ENCODE measurements at places on chromosomes 11 and 22.

GRCh38 chr22:46968848-46969247, 206.4 kb downstream of the TBC1D22A start:
- no peak for DNase-seq

- no peak for DNase-seq
These were observed 75.8 kb downstream of the TRMU start for GRCh38 chr22:46411347-46411746.

- DNase-seq = no peak
These were observed 21.2 kb downstream of the SUN2 start for GRCh38 chr22:38734421-38735100.

GRCh38 chr11:108160970-108161566, 39.7 kb downstream of the ACAT1 start:
- no peak for DNase-seq

DNA sequence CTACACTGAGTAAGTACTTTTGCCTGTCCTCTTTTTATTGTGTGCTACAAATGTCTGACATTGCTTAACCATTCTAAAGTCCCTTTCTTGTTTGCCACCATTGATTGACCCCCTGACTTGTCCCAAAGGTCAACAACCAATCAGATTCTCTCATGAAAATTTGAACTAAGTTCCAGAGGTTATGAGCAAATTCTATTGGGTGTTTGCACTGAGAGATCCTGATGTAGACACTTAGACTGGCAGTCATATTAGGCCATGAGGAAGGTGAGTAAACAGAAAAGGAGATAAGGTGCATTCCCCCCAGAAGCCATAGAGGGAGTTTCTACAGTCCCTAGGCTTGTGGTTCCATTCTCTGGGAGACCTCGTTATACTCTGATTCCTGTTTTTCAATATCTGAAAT, 101.3 kb upstream of the E2F8 start:
- no peak for DNase-seq

DNA sequence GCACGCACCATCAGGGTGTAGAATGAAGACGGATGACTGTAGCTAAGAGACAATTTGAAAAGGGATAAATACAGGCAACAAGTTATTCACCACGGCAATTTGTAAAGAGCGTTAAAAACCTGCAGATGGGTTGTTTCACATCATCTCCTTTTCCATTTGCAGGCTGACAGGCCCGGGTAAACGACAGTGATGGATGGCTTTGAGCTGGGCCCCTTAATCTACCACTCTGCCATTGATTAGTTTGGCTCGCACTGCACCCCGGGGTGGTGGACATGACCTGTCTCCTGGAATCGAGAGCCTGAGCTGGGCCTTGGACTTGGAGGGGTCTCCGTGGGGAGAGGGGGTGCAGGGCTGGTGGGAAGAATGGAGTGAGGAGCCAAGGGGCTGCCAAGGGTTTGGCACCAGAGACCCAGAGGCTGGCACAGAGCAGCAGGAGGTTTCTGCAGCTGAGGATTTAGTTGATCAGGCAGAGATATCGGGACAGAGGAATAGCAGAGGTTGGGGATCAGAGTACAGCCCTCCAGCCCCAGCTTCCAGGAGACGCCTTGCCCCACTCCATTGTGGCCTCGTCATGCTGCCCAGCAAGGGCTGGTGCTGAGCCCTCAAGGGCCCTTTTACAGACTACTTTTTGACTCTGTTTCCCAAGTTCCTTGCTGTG, 110.6 kb upstream of the NECTIN1 start:
- DNase-seq = no peak

DNA sequence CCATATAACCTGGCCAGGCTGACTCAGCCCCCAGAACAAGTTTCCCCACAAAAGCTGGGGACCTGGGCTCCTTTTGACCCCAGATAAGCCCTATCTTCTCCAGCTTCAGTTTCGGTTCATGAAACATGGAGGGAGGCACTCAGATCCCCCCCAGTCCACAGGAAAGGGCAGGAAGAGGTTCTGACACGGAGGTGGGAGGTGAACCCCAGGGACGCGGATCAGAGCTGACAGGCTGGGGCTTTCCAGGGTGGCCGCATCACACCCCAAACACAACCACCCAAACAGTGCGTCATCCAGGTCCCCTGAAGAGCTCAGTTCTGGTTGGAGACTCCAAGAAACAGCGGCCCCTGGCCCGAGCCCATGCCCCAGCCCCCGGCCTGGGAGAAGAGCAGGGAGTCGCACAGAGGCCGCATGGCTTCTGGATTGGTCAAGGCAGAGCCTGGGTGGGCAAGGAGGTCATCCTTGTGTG, 44.3 kb upstream of the A4GALT start:
- DNase-seq = no peak

DNA sequence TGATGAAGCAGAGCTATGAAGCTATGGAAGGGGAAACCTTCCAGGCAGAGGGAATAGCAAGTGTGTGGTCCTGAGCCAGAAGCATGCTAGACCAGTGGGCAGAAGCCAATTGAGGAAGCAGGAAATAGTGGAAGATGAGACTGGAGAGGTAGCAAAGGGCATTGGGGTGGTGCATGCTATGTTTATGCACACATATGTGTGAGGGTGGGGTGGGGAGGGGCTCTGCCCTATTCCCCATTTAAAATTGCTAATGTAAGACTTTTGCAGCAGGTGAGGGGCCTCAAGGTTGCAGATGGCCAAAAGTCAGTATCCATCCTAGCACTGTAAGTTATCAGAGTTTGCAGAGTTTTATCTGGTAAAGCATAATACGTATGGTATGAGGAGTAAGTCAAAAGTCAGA, 626.6 kb upstream of the KIRREL3 start:
- DNase-seq = no peak

DNA sequence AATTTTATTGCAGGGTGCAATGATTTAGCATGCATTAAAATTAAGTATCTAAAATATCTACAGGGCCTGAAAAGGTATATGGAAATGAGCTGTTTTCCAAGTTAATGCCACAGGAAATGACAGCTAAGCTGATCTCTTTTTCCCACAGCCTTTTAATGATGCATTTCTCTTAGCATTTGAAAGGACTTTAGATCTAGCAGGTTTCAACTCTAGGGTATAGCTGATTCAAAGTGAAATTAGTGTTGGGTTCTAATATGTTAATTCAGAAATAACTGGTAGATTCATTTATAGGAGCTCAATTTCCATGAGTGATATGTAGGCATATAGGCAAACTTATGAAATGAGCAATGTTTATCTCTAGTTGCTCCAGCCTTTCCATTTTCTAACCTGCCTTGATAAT, 274.2 kb downstream of the CASP12 start:
- DNase-seq = no peak

DNA sequence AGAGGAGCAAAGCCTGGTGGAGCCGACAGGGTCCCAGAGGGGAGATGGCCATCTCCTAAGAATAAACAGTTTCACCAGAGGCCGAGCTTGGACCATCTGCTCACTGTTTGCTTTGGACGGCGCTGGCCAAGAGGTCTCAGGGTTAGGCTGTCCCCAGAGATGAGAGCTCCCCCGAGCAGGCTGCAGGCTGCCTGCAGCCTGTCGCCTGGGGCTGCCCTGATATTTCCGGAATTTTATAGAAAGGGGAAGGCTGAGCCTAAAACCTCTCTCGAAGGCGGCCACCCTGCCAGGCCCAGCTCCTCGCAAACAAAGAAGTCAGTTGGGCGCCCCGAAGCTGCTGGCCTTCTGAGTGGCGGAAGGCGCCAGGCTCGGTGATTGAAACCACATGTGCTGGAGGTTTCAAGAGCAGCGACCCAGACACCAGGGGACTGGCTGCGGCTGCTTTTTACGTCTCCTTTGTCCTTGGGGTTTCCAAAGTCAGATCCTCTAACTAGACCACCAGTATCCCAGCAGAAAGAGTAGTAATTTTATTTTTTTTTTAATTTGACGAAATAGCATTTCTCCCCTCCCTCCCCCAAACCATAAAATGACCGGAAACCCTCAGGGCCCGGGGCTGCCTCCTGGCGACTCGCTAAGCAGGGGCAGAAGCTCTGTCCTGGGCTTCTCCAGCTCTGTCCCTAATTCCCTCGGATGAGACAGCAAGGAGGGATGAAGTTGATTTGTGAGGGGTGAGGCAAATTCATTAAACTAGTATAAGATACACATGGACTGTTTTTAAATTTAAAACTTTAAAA, 57.4 kb downstream of the CLMP start:
- DNase-seq = no peak

- peak; percentile 21 for DNase-seq
These were observed 26.7 kb downstream of the UPB1 start for GRCh38 chr22:24521791-24522245.

DNA sequence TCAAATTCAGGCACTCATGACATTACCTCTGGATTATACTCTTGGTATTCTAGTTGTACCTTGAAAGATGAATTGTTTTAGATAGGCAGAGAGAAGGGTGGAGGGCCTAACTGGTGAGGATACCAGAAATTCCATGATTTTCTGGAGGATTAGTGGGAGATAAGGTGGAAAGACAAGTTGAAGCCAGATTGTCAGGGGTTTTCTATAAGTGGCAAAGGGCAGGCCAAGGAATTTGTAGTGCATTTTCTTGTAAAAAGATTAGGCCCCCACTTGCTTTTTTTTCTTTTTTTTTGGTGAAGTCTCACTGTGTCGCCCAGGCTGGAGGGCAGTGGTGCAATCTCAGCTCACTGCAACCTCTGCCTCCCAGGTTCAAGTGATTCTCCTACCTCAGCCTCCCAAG, 28.4 kb upstream of the PRDM10 start:
- no peak for DNase-seq

DNA sequence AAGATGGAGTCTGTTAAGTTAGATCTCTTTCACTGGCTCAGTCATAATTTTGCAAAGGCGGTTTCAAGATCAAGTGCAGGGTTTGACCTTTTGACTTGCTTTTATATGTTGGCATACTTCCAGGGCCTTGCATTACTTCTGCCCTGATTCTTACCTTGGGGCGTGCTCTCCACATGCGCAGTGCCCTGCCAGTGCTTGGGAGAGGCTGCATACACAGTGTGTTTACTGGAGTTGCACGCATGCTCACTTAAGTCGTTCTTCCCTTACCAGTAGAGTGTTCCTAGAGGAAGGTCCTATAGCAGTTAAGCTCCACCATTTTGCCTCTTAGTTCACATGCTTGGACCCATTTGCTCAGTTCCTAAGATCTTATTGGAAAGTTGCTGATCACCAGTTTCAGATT, 21.0 kb upstream of the TMEM123 start:
- DNase-seq = no peak

- DNase-seq = no peak
These were observed 15.2 kb downstream of the EED start for GRCh38 chr11:86259730-86260129.

DNA sequence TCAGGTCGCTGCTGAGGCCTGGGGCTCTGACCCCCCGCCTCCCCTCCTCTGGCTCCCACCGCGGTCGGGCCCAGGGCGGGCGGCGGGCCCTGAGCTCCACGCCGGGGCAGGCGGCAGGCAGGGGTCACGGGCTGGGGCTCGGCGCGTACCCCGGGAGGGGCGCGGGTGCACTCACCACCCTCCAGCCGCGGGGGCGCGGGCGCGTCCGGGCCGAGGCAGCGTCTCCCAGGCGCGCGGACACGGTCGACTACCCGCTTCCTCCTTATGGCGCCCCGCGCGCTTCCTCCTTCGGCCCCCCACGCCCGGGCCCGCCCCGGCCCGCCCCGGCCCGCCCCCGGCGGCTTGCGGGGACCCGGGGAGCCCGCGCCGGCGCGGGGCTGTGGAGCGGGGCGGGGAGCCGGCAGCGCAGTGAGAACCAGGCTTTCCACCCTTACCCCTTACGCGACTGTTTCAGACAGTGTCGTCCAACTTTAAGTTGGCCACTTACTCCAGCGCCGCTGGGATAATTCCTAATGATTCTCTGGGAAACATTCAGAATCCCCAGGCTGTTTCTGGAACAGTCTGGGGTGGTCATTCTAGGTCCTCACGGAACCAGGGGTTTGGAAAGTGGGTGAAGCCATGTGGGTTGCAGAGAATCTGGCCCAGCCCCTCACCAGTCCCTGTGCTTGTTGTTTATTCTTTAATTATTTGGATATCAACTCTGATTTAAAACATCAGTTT, at the start of gene BID:
BID (minus strand) TSS at position 264 of the 720 bp plus-strand sequence. CDS start 24,353 bp downstream, outside the sequence.
- no peak for DNase-seq

- DNase-seq = no peak
These were observed at the start of gene MMP26 for GRCh38 chr11:4704054-4704789. MMP26 (plus strand) TSS chr11:4704784.

DNA sequence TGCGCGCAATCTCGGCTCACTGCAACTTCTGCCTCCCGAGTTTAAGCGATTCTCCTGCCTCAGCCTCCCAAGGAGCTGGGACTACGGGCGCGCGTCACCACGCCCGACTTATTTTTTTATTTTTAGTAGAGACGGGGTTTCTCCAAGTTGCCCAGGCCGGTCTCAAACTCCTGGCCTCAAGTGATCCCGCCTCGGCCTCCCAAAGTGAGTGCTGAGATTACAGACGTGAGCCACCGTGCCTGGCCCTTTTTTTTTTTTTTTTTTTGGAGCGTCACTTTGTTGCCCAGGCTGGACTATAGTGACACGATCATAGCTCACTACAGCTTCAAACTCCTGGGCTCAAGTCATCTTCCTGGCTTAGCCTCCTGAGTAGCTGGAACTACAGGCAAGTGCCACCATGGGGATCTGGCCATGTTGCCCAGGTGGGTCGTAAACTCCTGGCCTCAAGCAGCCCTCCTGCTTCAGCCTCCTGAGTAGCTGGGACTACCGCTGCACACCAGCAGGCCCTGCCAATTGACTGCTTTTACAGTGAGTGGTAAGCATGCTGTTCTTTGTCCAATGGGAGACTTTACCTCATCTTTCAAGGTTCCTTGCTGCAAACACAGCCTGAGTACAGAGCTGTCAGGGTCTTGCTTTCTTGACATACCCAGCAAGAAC, 600 bp upstream of the CENPM start:
- DNase-seq = no peak

DNA sequence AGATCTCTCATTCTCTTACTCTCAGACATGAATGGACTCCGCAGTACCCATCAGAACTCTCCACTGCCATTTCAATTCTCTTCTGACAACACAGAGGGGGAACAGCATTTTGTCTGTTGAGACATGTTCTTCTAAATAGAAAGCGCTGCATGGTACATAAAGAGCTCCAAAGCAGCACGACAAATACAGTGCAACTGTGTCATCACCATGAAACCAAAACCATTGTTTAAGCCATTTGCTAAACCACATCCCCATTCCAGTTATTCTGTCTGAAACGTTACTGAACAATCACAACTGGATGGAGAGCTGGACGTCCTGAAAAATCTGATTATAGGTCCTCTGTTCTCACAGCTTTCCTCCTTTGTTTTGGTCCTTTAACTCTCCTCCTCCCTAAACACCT, 17.9 kb upstream of the TENM4 start:
- no peak for DNase-seq

DNA sequence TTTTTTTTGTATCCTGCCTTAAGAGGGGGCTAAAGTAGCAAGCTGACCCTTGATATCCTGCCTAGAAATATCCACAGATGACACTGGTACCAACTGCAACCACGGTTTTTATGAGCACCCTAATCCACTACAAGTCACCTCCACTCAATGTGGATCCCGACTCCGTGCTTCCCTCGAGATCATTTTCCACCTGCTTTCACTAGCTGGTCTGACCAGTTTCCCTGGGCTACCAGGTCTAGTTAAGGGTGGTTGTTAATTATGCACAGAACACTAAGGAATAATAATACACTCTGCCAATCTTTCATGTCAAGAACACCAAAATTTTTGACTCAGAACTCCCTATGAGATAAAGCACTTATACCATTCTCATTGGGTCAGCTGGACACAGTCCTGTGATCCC, 82.3 kb downstream of the ABTB2 start:
- no peak for DNase-seq

GRCh38 chr22:32407936-32408335, 4.1 kb downstream of the RTCB start:
- DNase-seq = no peak

GRCh38 chr11:47946682-47947559, 33.4 kb upstream of the PTPRJ start:
- DNase-seq = no peak
